Natural killer cell (primary cell): ENCODE measurements at places on chromosomes 2 and 18. TPM values are rescaled to one million over a fixed set of nuclear protein-coding genes. Genes with fewer than 3 reads are reported as not detected.

ASPRV1 gene
- total RNA-seq, result 1.9 TPM

OLA1 gene
- 45.9 TPM for total RNA-seq

GPR45 gene
- total RNA-seq, result not detected

DPP10 gene
- total RNA-seq, result not detected

CD207 gene
- not detected for total RNA-seq

WNT10A gene
- 2.9 TPM for total RNA-seq

CASP10 gene
- 75.3 TPM for total RNA-seq

DNA sequence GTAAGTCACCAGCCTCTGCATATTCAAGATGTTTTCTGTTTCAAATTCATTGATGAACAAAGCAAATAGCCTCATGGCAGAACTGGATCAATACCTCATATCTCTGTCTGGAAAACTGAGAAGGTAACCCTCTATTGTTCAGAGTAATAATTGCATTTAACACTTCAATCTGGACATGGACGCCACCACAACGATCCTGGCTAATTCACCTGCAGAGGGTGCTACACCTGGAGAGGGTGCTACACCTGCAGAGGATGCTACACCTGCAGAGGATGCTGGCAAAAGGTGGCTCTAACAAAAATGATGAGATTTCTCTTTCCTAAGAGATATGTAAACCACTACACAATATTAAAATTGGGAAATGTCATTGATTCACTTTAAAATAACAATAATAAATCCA is 183.1 kb upstream of the HNRNPA3 start:
- DNase-seq, result peak; percentile 12

DNA sequence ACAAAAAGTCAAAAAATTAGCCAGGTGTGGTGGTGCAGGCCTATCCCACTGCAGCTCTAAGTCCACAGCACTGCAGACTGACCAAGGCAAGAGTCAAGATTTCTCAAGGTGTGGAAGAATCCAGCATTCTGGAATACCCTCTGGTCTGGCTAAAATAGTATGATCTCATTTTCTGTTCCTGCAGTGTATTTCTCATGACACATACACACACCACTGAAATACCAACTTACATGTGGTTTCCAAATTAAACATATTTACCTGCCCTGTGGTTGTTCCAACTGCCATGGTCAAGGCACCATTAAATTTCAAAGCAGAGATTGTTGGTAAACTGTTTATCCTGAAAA is 30.9 kb downstream of the NOL10 start:
- DNase-seq, result no peak
